ENCODE measurements at places on chromosomes 5 and 9.

DNA sequence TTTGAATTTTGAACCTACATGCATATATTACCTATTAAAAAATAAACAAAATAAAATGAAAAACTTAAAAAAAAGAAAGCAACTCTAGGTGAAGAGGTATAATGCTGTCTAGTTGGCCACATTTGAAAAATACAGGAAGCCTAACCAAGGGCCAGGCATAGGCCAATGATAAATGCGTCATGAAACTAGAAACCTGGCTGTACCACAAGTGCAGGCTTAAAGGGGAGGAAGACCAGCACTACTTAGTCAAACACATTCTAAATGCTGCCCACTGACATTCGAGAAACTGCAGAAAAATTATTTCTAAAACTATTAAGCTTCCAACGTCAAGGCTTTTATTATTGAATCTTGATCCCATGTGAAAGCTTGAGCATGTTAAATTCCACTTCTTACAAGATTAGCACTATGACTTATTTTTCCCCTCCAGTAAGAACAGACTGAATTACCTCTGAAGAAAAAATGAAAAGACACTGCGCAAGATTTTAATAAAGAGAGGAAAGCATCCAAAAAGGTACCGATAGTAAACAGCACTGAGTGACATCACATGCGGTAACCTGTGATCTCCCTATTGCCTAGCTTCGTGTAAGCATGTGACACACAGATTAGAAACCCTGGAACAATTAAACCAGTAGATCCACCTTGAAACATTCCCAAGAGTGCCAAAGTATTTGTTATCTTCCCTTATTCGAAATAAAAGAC is 16.2 kb downstream of the CDC14B start:
- no peak for DNase-seq

DNA sequence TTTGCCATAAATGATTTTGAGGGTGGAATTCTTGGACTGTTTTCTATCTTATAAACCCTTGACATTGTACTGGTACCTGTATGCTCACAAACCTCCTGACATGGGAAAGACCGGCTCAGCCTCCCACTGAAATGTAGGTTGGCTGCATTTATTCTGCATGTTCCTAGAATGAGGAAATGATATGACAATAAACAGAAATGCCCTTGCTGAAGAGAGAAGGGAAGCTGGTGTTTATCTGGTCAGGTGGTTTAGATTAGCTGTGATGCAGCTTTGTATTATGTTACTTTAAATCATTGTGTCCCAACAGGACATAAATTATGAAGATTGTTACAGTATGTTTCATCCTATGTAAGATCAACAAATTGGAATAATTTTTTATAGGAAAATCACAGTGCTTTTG is 23.1 kb upstream of the CATSPER3 start:
- DNase-seq = no peak

- no peak for DNase-seq
Measured at GRCh38 chr9:111915425-111915758, 18.8 kb downstream of the UGCG start.

GRCh38 chr9:84669288-84670137 is at the start of gene NTRK2:
Gene NTRK2 (plus strand): TSS chr9:84669729. CDS start chr9:84670749, 1,020 bp downstream.
- DNase-seq = no peak

GRCh38 chr9:80892703-80893102 is 796.6 kb downstream of the TLE1 start:
- DNase-seq = no peak

DNA sequence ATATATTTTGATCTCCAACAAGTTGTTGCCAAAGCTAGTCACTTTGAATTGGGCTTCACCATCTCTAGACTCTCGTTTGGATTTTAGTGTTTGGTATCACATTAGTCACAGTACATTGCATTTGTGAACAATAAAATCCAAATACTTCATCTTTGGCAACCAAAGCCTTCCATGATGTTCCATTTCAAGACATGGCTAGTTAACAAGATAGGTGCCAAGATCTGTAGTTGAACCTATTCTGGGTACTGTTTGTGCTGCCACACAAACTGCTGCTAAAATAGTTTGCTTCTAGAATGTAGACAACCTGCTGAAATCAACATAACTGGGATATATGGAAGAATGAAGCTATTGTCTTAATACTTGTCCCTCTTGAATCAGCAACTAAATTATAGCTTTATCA is 207.5 kb downstream of the LRRC70 start:
- no peak for DNase-seq
